ENCODE measurements at places on chromosomes 13 and 19.

GRCh38 chr13:100544866-100545683 lies 43.5 kb downstream of the GGACT start:
- no peak for DNase-seq

GRCh38 chr13:104586051-104586746 lies 1520.0 kb upstream of the SLC10A2 start:
- no peak for DNase-seq

DNA sequence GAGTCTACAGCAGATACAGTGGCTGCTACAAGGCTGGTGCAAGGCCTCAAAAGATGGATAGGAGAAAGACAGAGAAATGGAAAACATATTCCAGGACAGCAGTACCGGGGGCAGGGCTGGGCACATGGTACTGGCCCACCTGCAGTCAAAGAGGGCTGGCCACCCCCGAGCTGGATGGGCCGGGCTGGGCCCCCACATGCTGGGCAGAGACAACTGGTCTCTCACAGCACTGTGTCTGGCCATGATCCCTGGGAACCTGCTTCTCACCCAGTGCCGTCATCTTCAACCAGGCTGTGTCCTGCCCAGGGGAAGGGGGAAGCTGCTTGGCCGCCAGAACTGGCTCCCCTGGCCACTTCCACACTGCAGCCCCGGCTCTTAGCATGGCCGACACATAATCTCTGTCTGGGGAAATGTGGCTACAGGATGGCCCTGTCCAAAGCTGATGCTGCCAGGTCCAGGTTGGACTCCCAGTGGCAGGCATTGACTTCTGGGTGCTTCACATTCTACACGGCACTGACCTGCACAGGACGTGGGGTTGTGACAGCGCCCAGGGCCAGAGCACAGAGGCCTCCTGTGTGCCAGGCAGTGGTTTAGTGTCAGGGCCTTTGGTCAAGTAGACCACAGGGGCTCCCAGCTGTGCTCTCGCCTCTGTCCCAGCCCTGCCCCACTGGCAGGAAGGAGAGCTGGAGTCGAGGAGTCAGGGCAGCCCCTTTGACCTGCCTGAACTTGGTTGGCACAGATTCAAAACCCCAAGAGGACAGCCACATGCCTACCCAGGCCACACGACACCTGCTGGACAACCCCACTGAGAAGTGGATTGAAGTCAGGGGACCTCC lies 21.7 kb downstream of the PEPD start:
- DNase-seq, result no peak

GRCh38 chr13:76148374-76148773 lies 512.2 kb downstream of the LMO7 start:
- DNase-seq, result peak; percentile 22

- no peak for DNase-seq
These were observed 83.6 kb upstream of the ARHGEF7 start for GRCh38 chr13:111031531-111031961.

DNA sequence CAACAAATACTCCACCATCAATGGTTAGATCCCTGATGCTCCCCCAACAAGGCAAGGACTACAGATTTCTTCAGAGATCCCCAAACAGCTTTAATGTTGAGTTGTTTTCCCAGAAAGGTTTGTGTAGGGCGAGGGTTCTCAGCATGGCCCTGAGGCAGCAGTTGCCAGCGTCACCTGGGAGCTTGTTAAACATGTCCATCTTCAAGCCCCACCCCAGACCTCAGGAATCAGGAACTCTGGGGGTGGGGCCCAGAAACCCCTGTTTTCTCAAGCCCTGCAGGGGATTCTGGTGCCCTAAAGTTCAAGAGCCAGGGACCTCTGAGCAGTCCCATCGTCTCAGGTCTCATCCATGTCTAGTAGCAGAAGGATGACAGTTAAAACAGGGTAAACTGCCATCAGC lies 9.6 kb downstream of the EFNB2 start:
- DNase-seq, result no peak

- DNase-seq, result no peak
These were observed 9.6 kb downstream of the AP2A1 start for GRCh38 chr19:49776371-49776764.

GRCh38 chr19:56567274-56568120 lies at the start of gene ZNF470:
TSS of gene ZNF470 (plus strand) at chr19:56567468. CDS start at chr19:56570312, 2,844 bp downstream.
- DNase-seq, result peak; percentile 51

DNA sequence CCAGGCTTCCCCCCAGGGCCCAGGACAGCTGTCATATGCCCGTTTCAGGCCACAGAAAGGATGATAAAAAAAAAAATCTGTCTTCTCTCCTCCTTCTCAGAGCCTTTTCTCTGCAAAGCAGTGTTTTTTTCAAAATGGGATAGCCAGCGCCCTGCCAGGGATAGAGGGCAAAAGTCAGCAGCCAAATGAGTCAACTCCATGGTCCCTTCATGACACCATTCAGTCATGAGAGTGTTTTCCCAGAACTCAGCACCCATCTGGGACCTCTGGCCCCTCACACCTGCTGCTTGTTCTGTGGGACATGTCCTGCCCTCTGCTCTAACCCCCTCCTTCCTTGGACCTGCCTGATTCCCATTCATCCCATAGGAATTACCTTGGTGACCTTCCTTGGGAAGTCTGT lies 95.0 kb downstream of the CYSLTR2 start:
- no peak for DNase-seq

GRCh38 chr19:4303819-4304537 lies 420 bp upstream of the FSD1 start:
- DNase-seq, result no peak

DNA sequence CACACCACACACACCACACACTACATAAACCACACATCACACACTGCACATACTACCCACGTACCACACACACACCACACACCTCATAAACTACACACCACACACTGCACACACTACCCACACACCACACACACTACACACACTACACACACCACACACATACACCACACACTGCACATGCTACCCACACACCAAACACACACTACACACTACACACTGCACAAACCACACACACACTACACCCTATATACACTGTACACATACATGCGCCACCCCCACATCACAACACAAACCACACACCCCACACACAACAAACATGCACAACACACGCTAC lies 5.5 kb downstream of the MAG start:
- no peak for DNase-seq

- DNase-seq, result no peak
These were observed 6.6 kb downstream of the ATP7B start for GRCh38 chr13:52004511-52005170.

DNA sequence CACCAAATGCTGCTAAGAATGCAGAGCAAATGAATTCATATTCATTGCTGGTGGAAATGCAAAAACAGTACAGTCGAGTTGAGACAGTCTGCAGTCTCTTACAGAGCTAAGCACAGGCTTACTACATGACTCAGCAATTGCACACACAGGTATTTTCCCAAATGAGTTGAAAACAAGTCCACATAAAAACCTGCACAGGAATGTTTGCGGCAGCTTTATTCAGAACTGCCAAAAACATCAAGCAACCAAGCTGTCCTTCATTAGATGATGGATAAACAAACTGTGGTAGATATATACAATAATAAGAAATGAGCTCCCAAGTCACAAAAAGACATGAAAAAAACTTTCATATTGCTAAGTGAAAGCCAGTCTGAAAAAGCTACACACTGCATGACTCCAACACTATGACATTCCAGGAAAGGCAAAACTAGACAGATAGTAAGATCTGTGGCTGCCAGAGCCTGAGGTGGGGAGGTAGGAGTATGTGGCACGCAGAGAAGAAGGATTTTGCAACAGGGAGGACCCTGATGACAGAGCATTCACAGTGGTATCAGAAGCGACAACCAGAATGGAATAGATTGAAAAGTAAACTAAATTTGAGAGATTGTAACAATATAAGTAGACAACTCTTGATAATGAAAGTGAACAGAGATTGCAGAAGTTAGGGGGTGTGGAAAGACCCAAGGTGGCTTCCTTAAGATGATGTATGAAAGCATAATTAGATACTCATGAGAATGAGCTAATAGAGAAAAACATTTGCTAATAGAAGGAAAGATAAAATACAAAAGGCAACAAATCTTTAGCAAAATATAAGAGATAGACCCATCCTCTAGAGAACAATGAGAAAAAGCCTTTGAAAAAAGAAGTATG lies 52.7 kb downstream of the TSC22D1 start:
- no peak for DNase-seq

GRCh38 chr13:111228262-111229144 lies 91.9 kb upstream of the TEX29 start:
- no peak for DNase-seq

Measured in COR-L47 (cell line).